ENCODE measurements at places on chromosomes 3 and 15. TPM values are rescaled to one million over a fixed set of nuclear protein-coding genes. Genes with fewer than 3 reads are reported as not detected.

- H3K4me3 ChIP-seq = no peak overlapping the region
- H3K27me3 ChIP-seq = peaks cover 59% of the 10 kb centered on the region
- H3K36me3 ChIP-seq = no peaks in the 10 kb centered on the region
- DNase-seq = no peak
- H3K4me1 ChIP-seq = no peaks in the 10 kb centered on the region
- no peak overlapping the region for H3K27ac ChIP-seq
Observed at GRCh38 chr3:169403855-169404519, 259.5 kb downstream of the MECOM start.

DNA sequence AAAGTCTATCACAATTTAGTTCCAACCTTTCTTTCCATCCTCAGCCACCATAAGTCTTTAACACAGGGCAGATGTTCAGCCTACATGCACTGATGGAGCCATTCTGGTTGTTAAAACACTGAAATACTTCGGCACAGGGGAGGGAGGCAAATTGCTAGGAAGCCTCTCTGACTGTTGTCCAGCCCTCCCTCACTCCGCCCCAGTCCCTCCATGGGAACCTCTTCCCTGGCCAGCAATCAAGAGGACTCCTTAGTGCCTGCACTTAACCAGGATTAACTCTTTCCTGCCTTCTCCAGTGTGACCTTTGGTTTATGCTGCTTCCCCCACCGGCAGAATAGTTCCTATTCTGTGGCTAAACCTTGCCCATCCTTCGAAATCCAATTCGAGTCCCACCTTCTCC is 47.0 kb upstream of the USP3 start:
- no peak for DNase-seq
- H3K36me3 ChIP-seq = no peaks in the 10 kb centered on the region
- H3K27me3 ChIP-seq = no peaks in the 10 kb centered on the region
- no peaks in the 10 kb centered on the region for H3K4me1 ChIP-seq

DNA sequence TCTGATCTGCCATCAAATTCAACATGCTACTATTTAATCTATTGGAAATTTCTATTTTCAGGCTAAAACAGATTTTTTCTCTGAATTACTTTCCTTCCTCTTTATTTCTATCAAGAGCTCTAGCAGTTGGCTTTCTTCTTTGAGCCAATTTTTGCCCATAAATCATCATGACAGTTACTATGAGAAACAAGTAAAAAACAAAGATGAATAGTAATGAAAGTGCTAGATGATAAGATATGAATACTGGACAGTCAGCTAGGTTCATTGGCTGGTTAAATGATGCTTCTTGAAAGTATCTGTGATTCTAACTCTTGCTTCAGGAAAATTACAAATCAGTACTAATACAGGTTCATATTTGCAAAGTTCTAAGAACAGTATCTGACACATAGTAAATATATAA is 38.6 kb upstream of the NANOGP8 start:
- no peaks in the 10 kb centered on the region for H3K27me3 ChIP-seq
- H3K27ac ChIP-seq = no peak overlapping the region
- H3K36me3 ChIP-seq = no peaks in the 10 kb centered on the region
- no peak overlapping the region for H3K4me3 ChIP-seq
- no peak for DNase-seq

GRCh38 chr15:75867449-75867848 is 24.2 kb downstream of the UBE2Q2 start:
- no peak overlapping the region for H3K27ac ChIP-seq
- H3K27me3 ChIP-seq = no peaks in the 10 kb centered on the region
- no peaks in the 10 kb centered on the region for H3K4me1 ChIP-seq

- H3K4me1 ChIP-seq = peaks cover 21% of the 10 kb centered on the region
- no peak overlapping the region for H3K27ac ChIP-seq
- no peaks in the 10 kb centered on the region for H3K27me3 ChIP-seq
- H3K36me3 ChIP-seq = no peaks in the 10 kb centered on the region
Observed at GRCh38 chr15:35723120-35723847, 177.3 kb upstream of the DPH6 start.

- H3K36me3 ChIP-seq = no peaks in the 10 kb centered on the region
- no peaks in the 10 kb centered on the region for H3K4me1 ChIP-seq
- H3K4me3 ChIP-seq = no peak overlapping the region
- no peak overlapping the region for H3K27ac ChIP-seq
Observed at GRCh38 chr3:52430416-52430810, 14.5 kb downstream of the SEMA3G start.

- H3K4me3 ChIP-seq = no peak overlapping the region
- H3K27ac ChIP-seq = no peak overlapping the region
- H3K4me1 ChIP-seq = peaks cover 17% of the 10 kb centered on the region
- no peaks in the 10 kb centered on the region for H3K27me3 ChIP-seq
- no peak for DNase-seq
Observed at GRCh38 chr15:81297603-81298575, 26.1 kb downstream of the STARD5 start.

DNA sequence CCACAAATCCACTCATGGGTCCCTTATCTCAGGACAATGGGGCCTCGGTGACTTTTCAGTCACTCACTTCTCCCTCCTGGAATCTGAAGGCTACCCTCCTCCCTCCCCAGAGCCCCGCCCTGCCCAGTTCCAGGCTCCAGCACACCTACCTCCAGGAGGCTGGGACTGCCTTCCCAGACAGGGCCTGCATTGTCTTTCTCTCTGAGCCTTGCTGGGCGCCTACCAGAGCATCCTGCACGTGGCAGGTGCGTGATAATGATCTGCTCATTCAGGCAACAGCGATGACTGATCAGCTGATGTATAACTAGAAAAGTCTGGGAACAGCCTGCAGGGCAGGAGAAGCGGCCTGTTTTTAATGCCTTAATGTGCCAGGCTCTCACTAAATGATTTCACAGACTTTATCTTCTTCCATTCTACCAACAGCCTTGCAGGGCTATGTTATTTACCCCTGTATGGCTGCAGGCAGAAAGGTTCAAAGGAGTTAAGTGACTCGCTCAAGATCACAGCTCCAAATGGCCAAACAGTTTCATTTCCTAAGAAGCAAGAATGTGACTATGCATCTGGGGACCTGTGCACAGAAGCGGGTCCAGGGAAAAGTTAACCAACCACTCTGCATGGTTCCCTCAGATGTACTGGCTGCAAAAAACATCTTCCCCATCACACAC is 6.3 kb downstream of the ADAMTS17 start:
- no peaks in the 10 kb centered on the region for H3K36me3 ChIP-seq
- no peaks in the 10 kb centered on the region for H3K27me3 ChIP-seq
- H3K4me1 ChIP-seq = no peaks in the 10 kb centered on the region
- H3K4me3 ChIP-seq = no peak overlapping the region
- H3K27ac ChIP-seq = no peak overlapping the region
- DNase-seq = no peak

DNA sequence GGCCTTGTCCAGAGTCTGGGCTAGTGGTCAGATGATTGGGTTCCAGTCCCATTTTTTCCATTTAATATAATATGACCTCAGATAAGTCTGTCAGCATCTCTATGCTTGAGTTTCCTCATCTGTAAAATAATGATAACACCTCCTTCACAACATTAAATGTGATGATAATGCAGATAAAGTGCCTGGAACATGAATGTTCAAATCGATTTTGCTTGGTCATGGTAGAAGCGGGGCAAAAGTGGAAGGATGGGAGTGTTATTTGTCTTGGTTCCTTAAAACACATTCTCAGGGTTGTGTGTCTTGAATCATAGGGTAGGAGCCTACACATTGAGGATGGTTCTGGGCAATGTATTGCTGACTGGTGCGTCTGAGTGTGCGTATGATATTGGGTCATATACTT is 16.9 kb downstream of the ARIH2 start:
- no peaks in the 10 kb centered on the region for H3K27me3 ChIP-seq
- no peak for DNase-seq
- H3K27ac ChIP-seq = no peak overlapping the region
- H3K36me3 ChIP-seq = peaks cover 10% of the 10 kb centered on the region

DNA sequence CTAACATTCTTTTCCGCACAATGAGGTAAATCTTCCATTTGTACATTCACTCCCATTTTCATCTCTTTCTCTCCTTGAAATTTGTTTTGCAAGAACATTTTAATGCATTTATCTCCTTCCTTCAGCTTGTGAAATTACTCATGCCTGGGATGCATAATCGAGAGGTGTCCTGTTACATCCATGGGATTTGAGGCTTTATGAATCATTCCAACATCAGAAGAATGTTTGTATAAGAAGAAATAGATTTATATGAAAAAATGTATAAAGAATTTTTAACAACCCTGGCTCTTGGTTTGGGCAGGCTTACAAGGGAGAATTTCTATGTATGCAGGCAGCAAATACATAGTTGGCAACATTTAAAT is 93.2 kb upstream of the MBNL1 start:
- no peak overlapping the region for H3K27ac ChIP-seq
- no peak overlapping the region for H3K4me3 ChIP-seq
- H3K27me3 ChIP-seq = no peaks in the 10 kb centered on the region
- DNase-seq = peak; percentile 28
- no peaks in the 10 kb centered on the region for H3K36me3 ChIP-seq

DNA sequence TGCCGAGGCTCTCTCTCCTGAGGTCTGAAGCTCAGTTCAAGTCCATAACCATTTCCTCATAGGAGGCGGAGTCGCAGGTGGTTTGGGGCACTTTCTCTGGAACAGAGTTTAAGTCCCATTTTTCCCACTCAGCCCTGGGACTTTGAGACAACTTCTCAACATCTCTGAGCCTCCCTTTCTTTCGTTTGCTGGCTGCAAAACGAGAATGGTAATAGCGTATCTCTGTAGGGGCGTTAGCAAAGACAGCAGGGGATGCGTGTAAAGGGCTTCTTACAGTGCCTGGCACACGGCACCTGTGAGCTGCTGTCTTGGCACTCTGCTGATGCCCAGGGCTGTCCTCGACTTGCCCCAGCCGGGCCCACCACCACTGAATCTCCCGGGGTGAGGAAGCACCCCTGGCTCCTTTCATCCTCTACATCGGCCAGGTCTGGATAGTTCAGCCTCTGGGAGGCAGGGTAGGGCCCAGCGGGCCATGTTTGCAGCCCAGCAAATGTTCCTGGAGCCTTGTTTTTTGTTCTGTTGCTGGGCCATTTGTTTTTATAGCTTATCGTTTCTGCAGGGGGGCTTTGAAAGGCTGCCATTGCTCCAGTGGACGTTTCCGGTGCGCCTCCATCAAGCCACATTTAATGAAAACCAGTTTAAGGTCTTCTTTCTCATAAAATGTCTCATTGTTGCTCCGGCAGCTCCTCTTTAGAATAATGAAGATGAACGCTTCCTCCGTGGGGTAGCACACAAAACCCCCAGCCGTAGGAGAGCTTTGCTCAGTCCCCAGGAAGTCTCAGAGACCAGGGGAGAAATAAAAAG is 60.0 kb upstream of the WNT5A start:
- H3K36me3 ChIP-seq = no peaks in the 10 kb centered on the region
- DNase-seq = peak; percentile 88
- H3K27me3 ChIP-seq = no peaks in the 10 kb centered on the region
- peaks cover 26% of the 10 kb centered on the region for H3K4me1 ChIP-seq

DNA sequence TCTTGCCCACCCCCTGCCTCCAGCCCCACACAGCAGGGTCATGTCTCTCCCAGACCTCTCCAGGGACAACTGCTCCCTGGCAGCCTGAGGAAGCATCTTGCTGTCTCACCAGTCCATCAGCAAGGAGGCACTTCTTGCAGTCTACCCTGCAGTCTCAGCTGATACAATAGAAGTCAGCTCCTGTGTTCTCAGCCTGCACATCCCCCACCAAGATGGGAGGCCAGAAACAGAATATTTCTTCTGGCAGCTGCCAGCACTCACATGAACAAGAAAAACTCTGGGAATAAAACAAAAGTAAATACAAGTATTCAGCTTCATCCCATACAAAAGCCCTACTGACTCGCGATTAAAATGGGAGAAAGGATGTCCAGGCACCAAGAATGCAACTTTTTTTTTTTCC is 457.4 kb upstream of the PROK2 start:
- H3K27me3 ChIP-seq = no peaks in the 10 kb centered on the region
- no peak overlapping the region for H3K27ac ChIP-seq
- no peaks in the 10 kb centered on the region for H3K4me1 ChIP-seq
- no peaks in the 10 kb centered on the region for H3K36me3 ChIP-seq
- no peak for DNase-seq

GRCh38 chr3:167406876-167407492 is 26.9 kb upstream of the ZBBX start:
- peak; percentile 64 for DNase-seq
- H3K4me3 ChIP-seq = no peak overlapping the region
- no peak overlapping the region for H3K27ac ChIP-seq

GRCh38 chr3:184261854-184262763 is 756 bp upstream of the CAMK2N2 start:
- no peaks in the 10 kb centered on the region for H3K36me3 ChIP-seq
- H3K4me1 ChIP-seq = peaks cover 11% of the 10 kb centered on the region
- peak overlapping the region; percentile 51 for H3K4me3 ChIP-seq
- peak; percentile 37 for DNase-seq

DNA sequence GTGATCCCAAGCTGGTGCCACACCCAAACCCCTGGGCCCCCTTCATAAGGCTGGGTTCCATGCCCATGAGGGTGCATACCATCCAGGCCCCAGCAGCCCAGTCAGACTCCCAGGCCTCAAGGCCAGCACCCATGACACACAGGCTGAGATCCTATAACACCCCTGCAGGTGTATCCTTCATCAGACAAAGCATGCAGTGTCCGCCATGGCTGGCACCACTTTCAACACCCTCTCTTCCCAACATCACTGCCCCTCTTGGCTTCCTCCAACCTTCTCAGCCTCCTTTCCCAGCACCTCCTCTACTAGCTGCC is 3.5 kb downstream of the CCDC51 start:
- no peak overlapping the region for H3K27ac ChIP-seq
- no peaks in the 10 kb centered on the region for H3K4me1 ChIP-seq
- no peak overlapping the region for H3K4me3 ChIP-seq

- no peaks in the 10 kb centered on the region for H3K36me3 ChIP-seq
- no peaks in the 10 kb centered on the region for H3K4me1 ChIP-seq
- H3K27ac ChIP-seq = no peak overlapping the region
- no peak for DNase-seq
- no peaks in the 10 kb centered on the region for H3K27me3 ChIP-seq
- H3K4me3 ChIP-seq = no peak overlapping the region
Observed at GRCh38 chr3:21435871-21436270, 315.1 kb downstream of the ZNF385D start.

GRCh38 chr3:130737622-130738021 is 9.0 kb downstream of the PIK3R4 start:
- H3K4me1 ChIP-seq = no peaks in the 10 kb centered on the region
- H3K36me3 ChIP-seq = peaks cover 10% of the 10 kb centered on the region
- no peak overlapping the region for H3K4me3 ChIP-seq
- H3K27me3 ChIP-seq = no peaks in the 10 kb centered on the region

TF gene
- total RNA-seq = 0.11 TPM

SLC22A13 gene
- total RNA-seq = 1.1 TPM

CPLX3 gene
- total RNA-seq = 0.17 TPM

ROBO1 gene
- 67.6 TPM for total RNA-seq

SHC4 gene
- total RNA-seq = 0.73 TPM

IL5RA gene
- not detected for total RNA-seq

GUCA1C gene
- not detected for total RNA-seq

ALG1L2 gene
- total RNA-seq = not detected

BUB1B gene
- 190 TPM for total RNA-seq

TM6SF1 gene
- 1.8 TPM for total RNA-seq

EEFSEC gene
- total RNA-seq = 19.7 TPM

HACD3 gene
- total RNA-seq = 157 TPM

CCDC54 gene
- not detected for total RNA-seq

CSPG4 gene
- total RNA-seq = 0.11 TPM

SLC28A2 gene
- total RNA-seq = not detected

ATP13A5 gene
- total RNA-seq = not detected
